NCI-H1105 treated with DMSO at 0.1 percent for 48 hours (cell line): ENCODE measurements at places on chromosomes 12 and 14.
A peak's percentile ranks its signal among the peaks of the same experiment; 100 is the strongest.

DNA sequence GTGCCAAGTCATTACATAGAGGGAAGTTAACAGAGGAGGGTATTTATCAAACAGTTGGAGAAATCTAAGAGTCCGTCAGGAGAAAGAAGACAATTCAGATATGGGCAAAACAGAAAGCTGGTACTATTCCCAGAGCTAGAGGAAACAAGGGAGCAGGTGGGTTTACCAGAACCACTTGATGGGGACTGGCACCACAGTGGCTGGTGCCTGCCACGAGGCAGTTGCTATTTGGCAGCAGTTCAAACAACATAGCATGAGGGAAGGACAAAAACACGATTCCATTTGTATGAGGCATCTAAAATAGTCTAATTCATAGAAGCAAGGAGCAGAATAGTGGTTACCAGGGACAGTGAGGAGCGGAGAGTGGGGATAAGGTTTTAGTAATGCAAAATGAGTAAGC is 24.6 kb upstream of the KLRD1 start:
- DNase-seq, result peak; percentile 89

- DNase-seq, result no peak
These were observed 218.3 kb upstream of the CPNE8 start for GRCh38 chr12:39123580-39124253.

DNA sequence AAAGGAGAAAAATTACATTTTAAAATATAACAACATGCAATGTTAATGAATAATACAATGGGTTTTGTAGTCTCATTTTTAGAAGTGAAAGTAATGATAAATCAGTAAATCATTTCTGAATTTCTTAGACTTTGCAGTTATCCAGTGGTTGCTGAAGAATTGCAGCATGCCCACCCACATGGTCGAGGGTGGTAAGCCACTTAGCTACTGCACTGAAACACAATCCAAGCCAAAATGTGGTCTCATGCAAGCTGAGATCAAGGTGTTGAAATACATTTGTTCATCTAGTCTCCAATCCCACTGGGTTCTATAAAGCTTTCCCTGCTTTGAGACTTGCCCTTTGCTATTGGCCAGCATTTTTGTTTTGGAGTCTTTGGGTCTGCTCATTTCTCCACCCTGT is 247.9 kb downstream of the NELL2 start:
- DNase-seq, result no peak

DNA sequence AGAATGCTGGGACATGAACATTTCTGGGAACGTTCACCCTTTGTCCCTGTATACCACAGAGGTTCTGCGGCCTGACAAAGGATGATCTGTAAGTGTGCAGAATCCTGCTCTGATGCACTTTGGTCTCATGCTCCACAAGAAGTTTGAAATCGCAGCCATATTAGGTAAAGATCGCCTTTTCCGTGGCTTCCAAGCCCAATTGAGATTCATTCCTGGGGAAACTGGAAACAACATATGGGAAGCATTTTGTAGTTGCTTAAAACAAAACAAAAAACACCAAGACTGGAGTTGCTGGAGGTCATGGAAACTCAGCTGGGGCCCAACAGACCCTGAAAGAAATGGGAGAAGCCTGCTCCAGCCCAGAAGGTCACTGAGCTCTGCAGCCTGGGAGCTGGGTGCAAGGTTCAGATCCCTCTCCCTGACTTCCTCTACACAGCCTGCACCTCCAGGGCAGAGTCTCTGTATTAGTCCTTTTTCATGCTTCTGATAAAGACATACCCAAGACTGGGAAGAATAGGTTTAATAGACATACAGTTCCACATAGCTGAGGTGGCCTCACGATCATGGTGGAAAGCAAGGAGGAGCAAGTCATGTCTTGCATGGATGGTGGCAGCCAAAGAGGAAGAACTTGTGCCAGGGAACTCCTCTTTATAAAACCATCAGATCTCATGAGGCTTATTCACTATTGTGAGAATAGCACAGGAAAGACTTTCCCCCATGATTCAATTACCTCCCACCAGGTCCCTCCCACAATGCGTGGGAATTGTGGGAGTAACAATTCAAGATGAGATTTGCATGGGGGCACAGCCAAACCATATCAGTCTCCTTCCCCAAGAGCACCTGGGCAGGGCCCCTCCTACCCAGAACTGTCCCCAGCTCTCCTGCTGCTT is 60.8 kb upstream of the CHGA start:
- no peak for DNase-seq

DNA sequence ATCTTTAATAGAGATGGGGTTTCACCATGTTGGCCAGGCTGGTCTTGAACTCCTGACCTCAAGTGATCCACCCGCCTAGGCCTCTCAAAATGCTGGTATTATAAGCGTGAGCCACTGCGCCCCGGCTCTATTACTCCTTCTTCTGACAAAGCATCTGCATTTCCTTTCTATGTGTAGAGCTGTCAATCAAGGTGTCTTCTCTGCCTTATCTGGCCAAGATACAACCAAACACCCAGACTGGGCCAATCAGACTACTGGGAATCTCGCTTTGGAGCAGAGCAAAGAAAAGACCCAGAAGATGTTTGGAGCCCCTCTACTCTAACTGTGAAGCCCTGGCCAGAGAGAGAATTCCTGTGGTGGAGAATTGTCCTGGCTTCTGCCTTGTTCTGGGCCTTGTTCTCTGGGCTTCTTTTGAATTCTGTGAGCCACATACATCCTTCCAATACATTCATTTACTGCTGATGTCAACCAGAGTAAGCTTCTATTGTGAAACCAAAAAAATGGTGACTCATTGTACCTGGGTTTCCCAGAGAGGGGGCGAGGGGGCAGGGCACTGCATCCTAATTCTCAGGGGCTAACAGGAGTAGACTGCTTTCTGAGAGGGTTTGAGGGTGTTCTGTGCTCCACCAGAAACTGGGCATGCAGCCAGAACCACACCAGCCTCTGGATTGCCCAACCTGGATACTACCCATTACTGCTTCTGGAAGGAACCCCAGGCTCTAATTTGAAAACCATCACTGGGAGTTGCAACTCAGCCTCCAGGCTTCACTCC is 18.8 kb upstream of the FLVCR2 start:
- DNase-seq, result no peak
